ENCODE measurements at places on chromosomes 1 and 21.

DNA sequence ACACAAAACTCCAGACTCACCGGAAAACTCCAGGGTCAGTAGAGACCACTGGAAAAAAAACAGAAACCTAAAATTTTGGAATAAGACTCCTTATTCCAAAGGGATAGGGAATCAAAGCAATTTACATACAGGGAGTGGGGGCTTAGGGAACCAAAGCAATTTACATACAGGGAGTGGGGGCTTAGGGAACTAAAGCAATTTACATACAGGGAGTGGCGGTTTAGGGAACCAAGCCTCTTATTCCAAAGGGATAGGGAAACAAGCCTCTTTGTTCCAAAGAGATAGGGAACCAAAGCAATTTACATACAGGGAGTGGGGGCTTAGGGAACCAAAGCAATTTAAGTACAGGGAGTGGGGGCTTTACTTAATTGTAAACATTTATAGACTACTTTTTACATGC, 28.4 kb upstream of the TTLL7 start:
- no peak for DNase-seq

- no peak for DNase-seq
Measured at GRCh38 chr1:160522622-160523345, at the start of gene SLAMF6. SLAMF6 (minus strand) TSS chr1:160523255; CDS start chr1:160523192, 63 bp downstream.

DNA sequence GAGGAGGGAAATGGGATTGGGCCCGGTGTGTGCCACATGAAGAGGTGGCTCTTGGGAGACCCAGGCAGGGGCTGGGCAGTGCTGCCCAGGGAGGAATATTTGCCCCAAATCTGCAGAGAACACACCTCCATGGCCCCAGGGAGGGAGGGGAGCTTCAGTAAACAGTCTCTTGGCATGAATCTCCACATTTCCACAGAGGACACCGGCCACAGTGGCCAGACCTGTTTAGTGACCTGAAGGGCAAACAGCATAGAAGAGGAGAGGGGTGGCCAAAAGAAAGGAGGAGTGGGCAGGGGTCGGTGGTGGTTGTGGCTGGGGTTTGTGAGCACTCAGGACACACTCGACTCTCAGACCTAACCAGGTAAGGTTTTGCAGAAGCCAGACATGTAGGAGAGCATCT, 54.0 kb upstream of the IFFO2 start:
- DNase-seq, result no peak

- DNase-seq, result no peak
Measured at GRCh38 chr1:10916991-10917390, 95.5 kb upstream of the TARDBP start.

GRCh38 chr1:102191723-102192122, 195.0 kb upstream of the OLFM3 start:
- peak; percentile 79 for DNase-seq

- DNase-seq, result no peak
Measured at GRCh38 chr1:191564275-191564674, 594.0 kb upstream of the RGS18 start.
